ENCODE measurements at places on chromosomes 2 and 18.

- DNase-seq, result no peak
These were observed 1110.5 kb downstream of the LRP1B start for GRCh38 chr2:141020346-141020745.

- DNase-seq, result no peak
These were observed 676 bp downstream of the SH3BP4 start for GRCh38 chr2:234952270-234953115.

DNA sequence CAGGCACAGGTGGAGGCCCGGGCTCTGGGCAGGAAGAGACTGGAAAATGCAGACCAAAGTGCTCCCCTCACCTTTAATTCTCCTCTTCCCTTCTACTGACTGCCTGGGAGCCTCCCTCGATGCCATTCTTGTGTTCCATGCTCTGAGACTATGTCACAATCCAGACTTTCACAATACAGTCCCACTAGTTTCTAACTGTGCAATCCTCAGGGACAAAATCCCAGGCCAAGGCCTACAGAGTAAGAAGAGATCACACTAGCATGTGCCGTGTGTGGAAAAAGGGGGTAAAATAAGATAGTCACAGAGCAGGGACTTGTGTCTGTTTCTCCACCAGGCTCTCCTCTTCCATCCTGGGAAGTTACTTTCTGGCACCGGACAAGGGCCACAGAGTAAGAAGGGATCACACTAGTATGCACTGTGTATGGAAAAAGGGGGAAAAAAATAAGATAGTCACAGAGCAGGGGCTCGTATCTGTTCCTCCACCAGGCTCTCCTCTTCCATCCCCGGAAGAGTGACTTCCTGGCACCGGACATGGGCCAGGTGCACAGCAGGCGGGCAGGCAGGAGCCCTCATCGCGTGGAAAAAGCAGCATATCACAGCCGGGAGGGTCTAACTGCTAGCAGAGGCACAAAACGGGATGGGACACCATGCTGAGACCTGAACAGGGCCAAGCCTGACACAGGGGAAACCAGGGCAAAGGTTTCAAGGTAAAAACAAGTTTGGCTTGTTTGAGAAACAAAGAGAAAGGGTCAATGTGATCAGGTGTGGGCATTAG, 9.6 kb downstream of the CYB5A start:
- DNase-seq, result no peak

DNA sequence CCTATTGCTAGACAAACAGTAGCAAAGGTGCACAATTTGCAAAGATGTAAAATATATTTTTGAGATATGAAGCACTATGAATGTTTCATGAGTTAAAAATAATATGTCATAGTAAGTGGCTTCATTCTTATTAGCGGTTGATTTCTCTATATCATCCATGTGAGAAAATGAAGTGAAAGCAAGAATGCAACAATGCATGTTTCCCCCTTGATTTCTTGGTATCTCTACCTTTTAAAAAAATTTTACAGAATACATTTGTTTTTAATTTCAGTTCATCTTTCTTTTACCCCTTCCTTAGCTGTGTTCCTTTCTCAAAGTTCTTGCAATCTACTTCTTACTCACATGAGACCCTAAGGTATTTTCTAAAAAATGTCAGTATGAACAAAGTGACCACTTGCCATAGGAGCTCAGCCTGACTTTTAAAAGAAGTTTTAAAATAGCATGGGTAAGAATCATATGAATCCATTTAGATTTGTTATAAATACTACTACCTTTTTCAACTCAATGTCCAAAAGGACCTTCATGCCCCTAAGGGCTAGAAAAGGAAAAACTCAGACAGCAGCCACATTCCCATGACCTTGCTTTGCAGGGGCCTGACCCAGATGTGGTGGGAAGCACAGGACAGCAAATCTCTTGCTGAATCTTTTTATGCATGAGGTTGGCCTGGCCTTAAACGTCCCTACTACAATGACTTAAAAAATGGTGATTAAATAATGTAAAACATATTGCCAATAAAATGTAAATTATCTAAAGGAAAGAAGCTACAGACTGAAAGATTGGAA, 14.8 kb upstream of the SLC38A11 start:
- DNase-seq, result no peak

GRCh38 chr2:48144777-48145176, 238.5 kb upstream of the FBXO11 start:
- DNase-seq, result no peak

DNA sequence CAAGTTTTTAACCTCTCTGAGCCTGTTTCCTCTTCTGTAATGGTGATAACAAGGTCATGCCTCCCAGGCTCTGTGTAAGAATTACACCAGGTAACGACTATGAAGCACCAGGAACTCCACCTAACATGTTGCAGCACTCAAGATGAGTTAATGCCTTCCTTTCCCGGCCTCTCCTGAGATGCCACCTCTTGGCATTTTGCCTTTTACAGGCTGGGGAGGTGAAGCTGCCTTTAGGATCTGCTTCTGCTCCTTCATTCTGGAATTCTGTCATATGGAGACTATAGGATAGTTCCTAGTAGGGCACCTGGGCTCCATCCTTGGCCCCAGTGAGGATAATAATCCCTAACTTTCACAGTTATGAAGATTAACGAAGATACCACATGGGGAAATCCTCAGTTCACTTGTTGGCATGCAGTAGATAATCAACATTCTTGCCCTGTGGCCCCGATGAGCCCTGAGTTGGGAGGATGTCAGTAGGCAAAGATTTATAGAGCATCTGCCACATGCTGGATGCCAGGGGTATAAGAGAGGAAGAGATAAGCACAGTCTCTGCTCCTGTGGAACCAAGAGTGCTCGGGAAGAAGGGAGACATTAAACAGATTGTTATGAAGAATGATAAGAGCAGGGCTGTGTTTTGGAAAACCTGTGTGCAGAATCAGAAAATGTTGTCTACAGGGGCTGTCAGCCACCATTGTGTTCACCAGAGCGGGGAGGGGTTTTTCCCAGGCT, 43.9 kb upstream of the KCNF1 start:
- no peak for DNase-seq

GRCh38 chr2:235843591-235844395, 324.4 kb downstream of the GBX2 start:
- DNase-seq, result no peak

All from stimulated activated CD8-positive, alpha-beta memory T cell treated with anti-CD3 and anti-CD28 coated beads, Interleukin-7, amount 100 ng/mL, for 1 hour (primary cell).